Kidney (tissue), 22 donors: ENCODE measurements at places on chromosomes 3 and 15.

- H3K36me3 ChIP-seq, result no peaks in the 10 kb centered on the region
- no peak overlapping the region for H3K27ac ChIP-seq
- no peak overlapping the region for H3K4me3 ChIP-seq
- DNase-seq, result no peak
- H3K27me3 ChIP-seq, result no peaks in the 10 kb centered on the region
These were observed 90.9 kb upstream of the SUCLG2 start for GRCh38 chr3:67745296-67745695.

DNA sequence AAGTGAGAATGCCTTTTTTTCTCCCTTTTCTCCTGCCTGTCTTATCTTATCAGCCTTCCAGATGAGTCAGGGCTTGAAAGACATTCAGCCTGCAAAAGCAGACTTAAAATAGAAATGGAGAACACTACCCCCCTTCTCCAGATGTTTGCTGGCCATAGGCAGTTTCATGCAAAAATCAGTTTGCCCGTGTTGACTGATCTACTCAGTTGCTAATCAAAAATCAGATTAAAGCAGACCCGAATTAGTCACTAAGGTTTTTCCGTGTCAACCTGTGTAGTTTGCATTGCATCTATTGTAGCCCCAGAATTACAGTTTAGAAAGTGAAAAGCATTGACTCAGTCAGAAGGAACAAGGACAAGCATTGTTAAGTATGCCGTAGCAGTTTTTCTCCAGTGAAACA lies 56.2 kb downstream of the IL5RA start:
- H3K27me3 ChIP-seq, result no peaks in the 10 kb centered on the region
- no peak for DNase-seq
- no peak overlapping the region for H3K4me3 ChIP-seq
- H3K4me1 ChIP-seq, result no peaks in the 10 kb centered on the region
- H3K36me3 ChIP-seq, result no peaks in the 10 kb centered on the region

DNA sequence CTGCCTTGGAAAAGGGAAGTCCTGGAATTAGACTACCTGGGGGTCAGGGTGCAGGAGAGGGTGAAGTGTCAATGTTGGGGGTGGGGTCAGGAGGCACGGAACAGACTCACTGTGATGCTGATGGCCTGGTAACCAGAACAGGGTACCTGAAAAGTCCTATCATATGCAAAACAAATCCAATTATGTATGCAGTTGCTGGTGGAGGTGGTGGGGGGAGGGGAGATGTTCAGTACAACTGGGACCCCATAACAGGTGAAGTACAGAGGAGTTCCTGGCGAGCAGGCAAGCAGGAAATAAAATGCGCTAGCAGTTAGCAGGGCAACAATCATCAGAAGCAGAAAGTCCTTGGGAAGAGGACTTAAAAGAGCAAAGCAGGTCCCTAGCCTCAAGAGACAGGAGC lies 4.2 kb upstream of the KATNBL1 start:
- H3K4me1 ChIP-seq, result no peaks in the 10 kb centered on the region
- H3K27ac ChIP-seq, result no peak overlapping the region
- H3K27me3 ChIP-seq, result no peaks in the 10 kb centered on the region
- H3K4me3 ChIP-seq, result no peak overlapping the region
- no peaks in the 10 kb centered on the region for H3K36me3 ChIP-seq

- H3K4me3 ChIP-seq, result no peak overlapping the region
- no peak overlapping the region for H3K27ac ChIP-seq
- no peaks in the 10 kb centered on the region for H3K4me1 ChIP-seq
- H3K27me3 ChIP-seq, result no peaks in the 10 kb centered on the region
- DNase-seq, result no peak
These were observed 404.2 kb upstream of the RGMA start for GRCh38 chr15:93493172-93493571.

DNA sequence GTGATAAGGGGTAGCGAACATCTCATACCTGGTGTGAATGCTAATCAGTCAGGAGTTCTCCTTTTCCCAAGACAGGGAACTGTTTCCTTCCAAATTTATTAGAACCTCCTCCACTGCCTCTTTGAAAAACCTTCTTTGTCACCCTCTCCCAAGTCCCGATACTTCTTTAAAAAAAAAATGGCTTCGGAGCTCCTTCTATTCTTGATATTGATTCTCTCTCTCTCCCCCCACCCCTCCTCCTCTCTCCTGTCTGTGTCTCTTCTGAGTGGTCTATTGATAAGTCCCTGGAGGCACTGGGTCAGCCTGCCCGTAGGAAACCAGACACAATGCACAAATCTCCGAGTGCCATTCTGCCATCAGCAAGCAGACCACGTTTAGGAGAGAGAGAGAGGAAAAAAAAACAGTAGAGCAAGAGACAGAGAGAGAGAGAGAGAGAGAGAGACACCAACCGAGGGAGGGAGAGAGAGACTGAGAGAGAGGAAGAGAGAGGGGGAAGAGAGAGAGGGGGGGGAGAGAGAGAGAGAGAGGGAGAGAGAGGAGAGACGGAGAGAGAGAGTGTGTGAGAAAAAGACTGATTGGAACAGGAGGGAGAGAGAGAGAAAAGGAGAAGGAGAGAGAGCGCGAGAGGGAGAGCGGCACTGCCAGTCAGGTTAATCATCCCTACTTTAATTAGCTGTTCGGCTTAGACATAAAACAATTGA lies 160.9 kb downstream of the TIGIT start:
- peaks cover 7% of the 10 kb centered on the region for H3K4me1 ChIP-seq
- H3K36me3 ChIP-seq, result no peaks in the 10 kb centered on the region
- peak overlapping the region; percentile 66 for H3K4me3 ChIP-seq
- no peaks in the 10 kb centered on the region for H3K27me3 ChIP-seq
- peak overlapping the region; percentile 8 for H3K27ac ChIP-seq
- DNase-seq, result peak; percentile 68

- H3K36me3 ChIP-seq, result no peaks in the 10 kb centered on the region
- H3K27me3 ChIP-seq, result no peaks in the 10 kb centered on the region
- H3K4me1 ChIP-seq, result no peaks in the 10 kb centered on the region
- H3K4me3 ChIP-seq, result no peak within 1 kb of the TSS
- no peak within 1 kb of the TSS for H3K27ac ChIP-seq
These were observed at the start of gene P2RY14 for GRCh38 chr3:151278230-151278629. TSS of gene P2RY14 (minus strand) at chr3:151278542. CDS start at chr3:151214316, 64,226 bp downstream.

GRCh38 chr3:12239301-12239700 lies 49.6 kb upstream of the PPARG start:
- H3K27ac ChIP-seq, result no peak overlapping the region
- no peaks in the 10 kb centered on the region for H3K4me1 ChIP-seq
- no peak overlapping the region for H3K4me3 ChIP-seq
- DNase-seq, result no peak
- H3K36me3 ChIP-seq, result no peaks in the 10 kb centered on the region

GRCh38 chr3:20488151-20488550 lies 302.1 kb upstream of the SGO1 start:
- no peaks in the 10 kb centered on the region for H3K36me3 ChIP-seq
- no peak overlapping the region for H3K27ac ChIP-seq
- no peak overlapping the region for H3K4me3 ChIP-seq
- H3K4me1 ChIP-seq, result no peaks in the 10 kb centered on the region

DNA sequence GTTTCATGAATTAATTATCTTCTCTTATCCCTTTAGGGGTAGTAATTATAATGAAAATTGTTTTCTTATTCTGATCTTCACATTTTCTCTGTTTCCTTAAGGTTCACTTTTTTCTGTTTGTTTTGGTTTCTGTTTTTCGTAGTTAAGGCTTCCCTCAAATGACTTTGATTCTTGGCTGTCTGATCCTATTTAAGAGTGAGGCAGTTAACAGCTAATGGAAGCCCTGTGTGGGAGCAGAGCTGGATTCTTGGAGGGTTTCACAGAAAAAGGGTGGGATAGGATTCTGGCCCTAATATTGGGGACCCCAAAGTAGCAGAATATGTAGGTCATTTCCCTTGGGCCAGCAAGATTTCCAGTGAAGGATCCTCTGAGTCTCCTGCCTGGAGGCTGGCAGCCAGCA lies 6.8 kb upstream of the AMOTL2 start:
- no peak for DNase-seq
- no peaks in the 10 kb centered on the region for H3K27me3 ChIP-seq
- H3K27ac ChIP-seq, result peak overlapping the region; percentile 41
- H3K36me3 ChIP-seq, result no peaks in the 10 kb centered on the region
- no peaks in the 10 kb centered on the region for H3K4me1 ChIP-seq

DNA sequence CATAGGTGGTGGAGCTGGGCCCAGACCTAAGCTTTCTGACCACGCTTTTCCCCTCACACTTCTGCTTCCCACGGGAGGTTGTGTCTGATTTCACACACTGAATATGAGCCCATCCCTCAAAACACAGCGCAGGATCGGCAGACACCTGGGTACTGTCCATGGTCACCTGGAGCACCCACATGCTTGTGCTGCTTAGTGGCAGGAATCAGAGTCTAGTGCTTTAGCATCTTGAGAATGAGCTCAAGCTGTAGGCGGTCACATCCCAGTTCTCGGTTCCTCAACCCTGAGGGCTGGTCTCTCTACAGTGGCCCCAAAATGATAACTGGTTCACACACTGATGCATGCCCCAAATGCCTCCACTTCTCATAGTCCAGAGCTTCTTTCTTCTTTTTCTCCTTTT lies 111.0 kb downstream of the SEMA5B start:
- no peak for DNase-seq
- H3K4me1 ChIP-seq, result no peaks in the 10 kb centered on the region
- H3K27me3 ChIP-seq, result no peaks in the 10 kb centered on the region

DNA sequence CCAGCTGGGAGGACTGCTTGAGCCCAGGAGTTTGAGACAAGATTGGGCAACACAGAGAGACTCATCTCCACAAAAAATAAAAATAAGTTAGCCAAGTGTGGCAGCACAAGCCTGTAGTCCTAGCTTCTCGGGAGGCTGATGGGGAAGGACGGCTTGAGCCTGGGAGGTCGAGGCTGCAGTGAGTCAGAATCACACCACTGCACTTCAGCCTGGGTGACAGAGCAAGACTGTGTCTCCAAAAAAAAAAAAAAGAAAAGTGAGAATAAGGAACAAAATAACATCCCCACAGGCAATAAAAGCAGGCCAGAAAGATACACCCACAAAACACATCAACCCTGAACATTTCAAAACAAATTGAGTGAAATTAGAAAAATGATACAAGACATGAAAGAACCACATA lies 48.7 kb upstream of the OCA2 start:
- H3K27me3 ChIP-seq, result no peaks in the 10 kb centered on the region
- no peak overlapping the region for H3K4me3 ChIP-seq
- H3K4me1 ChIP-seq, result no peaks in the 10 kb centered on the region
- H3K36me3 ChIP-seq, result peaks cover 26% of the 10 kb centered on the region
- no peak overlapping the region for H3K27ac ChIP-seq

DNA sequence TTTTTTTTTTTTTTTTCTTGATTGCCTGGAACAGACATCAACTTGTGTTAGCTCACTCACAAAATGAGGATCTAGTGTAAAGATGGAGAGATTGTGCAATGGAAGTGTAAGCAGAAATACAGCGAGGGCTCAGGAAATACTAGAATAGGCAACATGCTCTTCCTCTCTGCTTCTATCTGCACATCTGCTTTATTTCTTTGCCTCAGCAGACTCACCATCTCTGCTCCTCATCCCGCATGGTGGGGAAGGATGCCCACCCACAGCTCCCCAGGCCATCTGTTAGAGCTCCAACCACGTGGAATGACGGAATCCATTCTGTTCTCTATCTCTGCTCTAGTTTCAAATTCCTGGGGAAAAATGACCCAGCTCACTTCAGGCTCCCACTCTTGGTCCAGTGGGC lies 128.0 kb upstream of the ADAMTS9 start:
- H3K27me3 ChIP-seq, result no peaks in the 10 kb centered on the region
- H3K27ac ChIP-seq, result no peak overlapping the region

DNA sequence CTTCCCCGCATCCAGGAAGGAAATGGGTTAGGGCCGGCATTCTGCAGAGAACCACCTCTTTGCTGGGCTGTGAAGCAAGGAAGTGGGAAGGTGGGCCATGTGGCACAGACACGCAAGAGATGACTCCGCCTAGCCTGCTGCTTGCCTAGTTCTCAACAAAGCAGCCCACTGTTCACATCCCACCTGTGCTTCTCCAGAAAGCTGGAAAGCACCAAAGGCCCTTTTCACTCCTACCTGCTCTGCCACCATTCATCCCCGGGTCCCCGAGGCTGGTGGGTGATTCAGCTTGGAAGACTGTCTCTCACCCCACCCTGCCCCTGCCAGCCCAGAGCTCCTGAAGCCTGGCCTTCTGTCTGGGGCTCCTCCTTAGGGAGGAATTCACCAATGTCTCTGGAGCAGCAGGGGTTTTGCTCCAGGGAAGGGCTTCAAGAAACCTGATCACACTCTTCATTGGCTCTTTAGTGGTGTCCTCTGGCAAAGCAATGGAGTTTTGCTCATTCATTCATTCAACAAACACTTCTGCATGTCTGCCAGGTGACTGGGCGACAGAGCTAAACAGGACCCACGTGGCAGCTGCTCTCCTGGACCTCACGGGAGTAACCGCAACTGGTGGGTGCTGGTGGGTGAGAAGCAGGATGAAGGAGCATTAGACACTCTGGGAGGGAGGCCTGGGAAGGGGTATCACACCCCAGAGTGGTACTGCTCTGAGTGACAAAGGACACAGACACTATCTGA lies 145.4 kb upstream of the TLE3 start:
- H3K4me3 ChIP-seq, result no peak overlapping the region
- H3K36me3 ChIP-seq, result no peaks in the 10 kb centered on the region
- H3K4me1 ChIP-seq, result peaks cover under 1% of the 10 kb centered on the region
- no peaks in the 10 kb centered on the region for H3K27me3 ChIP-seq
- H3K27ac ChIP-seq, result no peak overlapping the region

DNA sequence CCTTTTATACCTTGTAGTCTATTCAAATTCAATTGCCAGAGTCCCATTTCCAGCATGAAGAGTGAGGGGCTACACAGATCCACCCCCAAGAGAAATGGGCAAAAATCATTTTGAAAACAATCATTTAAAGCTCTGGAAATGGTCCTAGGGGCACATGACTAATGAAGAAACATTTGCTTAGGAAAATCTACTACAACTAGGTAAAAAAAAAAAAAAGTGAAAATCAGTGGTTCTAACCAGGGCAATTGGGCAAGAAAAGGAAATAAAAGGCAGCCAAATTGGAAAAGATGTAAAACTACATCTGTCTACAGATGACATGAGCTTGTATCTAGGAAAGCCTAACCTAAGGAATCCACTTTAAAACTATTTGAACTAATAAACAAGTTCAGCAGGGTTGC lies 9.4 kb downstream of the IMPG2 start:
- H3K27ac ChIP-seq, result no peak overlapping the region
- DNase-seq, result no peak
- H3K27me3 ChIP-seq, result no peaks in the 10 kb centered on the region
- H3K4me1 ChIP-seq, result no peaks in the 10 kb centered on the region
- no peak overlapping the region for H3K4me3 ChIP-seq
- no peaks in the 10 kb centered on the region for H3K36me3 ChIP-seq

- no peak overlapping the region for H3K4me3 ChIP-seq
- DNase-seq, result no peak
- no peak overlapping the region for H3K27ac ChIP-seq
- H3K36me3 ChIP-seq, result no peaks in the 10 kb centered on the region
These were observed 25.9 kb downstream of the WNT7A start for GRCh38 chr3:13853978-13854296.

DNA sequence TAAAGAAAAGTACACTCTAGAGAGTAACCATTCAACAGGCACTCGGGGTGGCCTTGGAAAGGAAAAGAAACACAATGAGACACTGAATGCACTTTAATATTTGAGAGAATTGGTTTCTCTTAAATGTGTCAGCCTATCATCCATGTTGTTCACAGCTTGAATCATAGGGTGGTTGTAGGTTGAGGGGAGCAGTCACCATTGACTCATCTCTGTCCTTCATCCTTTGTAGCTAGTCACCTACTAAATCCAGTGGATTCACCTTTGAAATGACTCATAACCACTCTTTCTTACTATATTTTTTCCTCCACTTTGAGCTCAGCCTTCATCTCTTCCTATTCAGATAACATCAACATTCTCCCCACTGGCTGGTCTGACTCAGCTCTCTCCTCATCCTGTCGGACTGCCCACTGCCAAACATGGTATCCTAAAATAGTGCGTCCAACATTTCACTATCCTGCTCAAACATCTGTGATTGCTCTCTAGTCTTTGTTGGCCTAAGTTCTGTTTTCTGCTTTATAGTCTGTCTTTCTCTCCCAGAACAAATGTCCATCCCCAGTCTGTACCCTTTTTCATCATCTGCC lies 182.7 kb upstream of the GADL1 start:
- no peaks in the 10 kb centered on the region for H3K27me3 ChIP-seq
- DNase-seq, result no peak
- no peak overlapping the region for H3K27ac ChIP-seq
- H3K4me3 ChIP-seq, result no peak overlapping the region
- no peaks in the 10 kb centered on the region for H3K36me3 ChIP-seq
